Gastrocnemius medialis (tissue), 4 donors: ENCODE measurements at places on chromosomes 7 and 10. TPM values are rescaled to one million over a fixed set of nuclear protein-coding genes. Genes with fewer than 3 reads are reported as not detected.
A peak's percentile ranks its signal among the peaks of the same experiment; 100 is the strongest.

DNA sequence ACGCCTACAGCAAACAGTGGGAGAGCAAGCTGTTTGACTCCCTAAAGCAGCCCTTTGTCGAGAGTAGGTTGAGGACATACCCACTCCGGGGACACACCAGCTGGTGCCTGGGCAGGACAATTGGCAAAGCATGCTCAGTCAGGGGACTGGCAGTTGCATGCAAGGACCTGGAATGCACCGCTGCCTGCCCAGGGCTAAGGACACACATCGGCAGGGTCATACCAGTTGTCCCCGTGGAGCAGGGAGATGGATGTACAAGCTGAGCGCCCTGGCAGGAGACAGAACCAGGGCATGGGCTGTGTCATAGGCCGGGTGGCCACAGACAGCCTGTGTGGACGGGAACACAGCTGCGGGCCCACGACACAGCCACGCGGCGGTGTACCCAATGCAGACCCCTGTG, 18.3 kb upstream of the ELN start:
- DNase-seq, result peak; percentile 71

- no peak for DNase-seq
These were observed 25.8 kb upstream of the GPR141 start for GRCh38 chr7:37657816-37658215.

- no peak for DNase-seq
These were observed 585.1 kb downstream of the DNAJB9 start for GRCh38 chr7:109154748-109155147.

- no peak for DNase-seq
These were observed 2.8 kb downstream of the CALML3 start for GRCh38 chr10:5527332-5528200.

DNA sequence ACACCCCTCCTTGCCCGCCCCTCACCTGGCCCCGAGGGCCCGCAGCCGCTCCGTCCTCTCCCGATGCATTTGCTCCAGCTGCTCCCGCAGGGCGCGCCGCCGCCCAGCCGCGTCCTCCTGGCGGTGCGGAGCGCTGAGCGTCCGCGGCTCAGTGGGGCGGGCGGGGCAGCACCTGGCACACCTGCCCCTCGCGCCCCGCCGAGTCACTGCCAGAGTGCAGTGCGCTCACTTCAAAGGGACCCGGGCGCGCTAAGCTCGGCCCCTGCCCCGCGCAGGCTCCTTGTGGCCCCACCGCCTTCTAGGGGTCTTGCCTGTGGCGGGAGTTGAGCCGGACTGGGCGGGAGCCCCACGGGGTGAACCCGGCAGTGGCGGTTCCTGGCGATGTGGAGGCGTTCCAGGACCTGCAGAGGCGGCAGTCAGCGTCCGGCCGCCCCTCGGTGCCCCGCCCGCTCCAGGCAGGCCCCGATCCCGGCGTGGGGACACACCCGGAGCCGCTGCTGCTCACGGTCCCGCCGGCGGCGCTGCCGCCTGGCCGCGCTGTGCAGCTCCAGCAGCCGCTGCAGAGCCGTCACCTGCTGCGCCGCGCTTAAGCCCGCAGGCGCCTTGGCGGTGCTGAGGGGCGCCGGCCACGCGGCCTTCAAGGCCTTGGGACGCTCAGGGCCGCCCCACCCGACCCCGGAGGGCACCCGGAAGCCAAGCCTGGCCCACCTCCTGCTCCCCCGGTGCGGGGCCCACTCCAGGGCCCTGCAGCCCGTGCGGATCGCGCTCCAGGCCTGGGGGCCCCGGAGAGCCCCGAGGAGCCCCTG, 6.7 kb downstream of the ATP6V1F start:
- peak; percentile 48 for DNase-seq

DNA sequence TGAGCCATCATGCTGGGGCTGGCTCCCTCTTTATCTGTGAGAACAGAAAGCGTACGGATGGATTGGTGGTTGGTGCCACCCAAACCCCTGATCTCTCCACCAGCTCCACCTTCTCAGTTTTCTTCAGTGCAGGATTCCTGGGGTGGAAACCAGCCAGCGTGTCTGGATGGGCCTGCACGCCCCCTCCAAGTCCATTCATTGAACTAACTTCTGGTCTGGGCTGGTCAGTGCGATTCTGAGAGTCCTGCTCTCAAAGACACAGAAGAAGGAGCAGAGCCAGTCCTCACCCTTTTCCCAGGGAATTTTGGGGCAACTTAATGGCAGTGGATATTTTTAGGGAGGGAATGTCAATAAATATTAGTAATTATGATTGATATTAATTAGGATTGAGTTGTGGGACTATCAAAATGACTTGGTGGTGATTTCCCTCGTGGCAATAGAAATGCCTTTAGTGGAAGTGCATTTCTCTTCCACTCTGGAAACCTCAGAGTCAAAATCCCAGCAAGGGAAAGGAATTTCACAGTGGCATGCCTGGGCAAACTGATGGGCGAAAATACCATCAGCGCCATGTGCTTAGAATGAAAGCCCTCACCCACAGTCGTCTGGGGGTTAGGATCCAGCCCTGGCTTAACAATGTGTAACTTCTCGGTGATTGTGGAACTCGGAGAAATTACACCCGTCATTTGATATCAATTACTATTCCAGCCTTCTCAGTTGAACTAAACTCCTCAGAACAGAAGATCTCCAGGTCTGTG, 69.3 kb upstream of the EEPD1 start:
- no peak for DNase-seq

GRCh38 chr7:131354390-131354789, 26.7 kb downstream of the MKLN1 start:
- DNase-seq, result no peak

GRCh38 chr10:80497187-80498077, 40.3 kb upstream of the SH2D4B start:
- peak; percentile 30 for DNase-seq

- DNase-seq, result no peak
These were observed 169.2 kb upstream of the AHR start for GRCh38 chr7:17129218-17129617.

- DNase-seq, result no peak
These were observed 28.7 kb downstream of the PNPLA8 start for GRCh38 chr7:108497082-108497725.

GRCh38 chr7:105261689-105262088, 127.0 kb downstream of the SRPK2 start:
- DNase-seq, result peak; percentile 62

DNA sequence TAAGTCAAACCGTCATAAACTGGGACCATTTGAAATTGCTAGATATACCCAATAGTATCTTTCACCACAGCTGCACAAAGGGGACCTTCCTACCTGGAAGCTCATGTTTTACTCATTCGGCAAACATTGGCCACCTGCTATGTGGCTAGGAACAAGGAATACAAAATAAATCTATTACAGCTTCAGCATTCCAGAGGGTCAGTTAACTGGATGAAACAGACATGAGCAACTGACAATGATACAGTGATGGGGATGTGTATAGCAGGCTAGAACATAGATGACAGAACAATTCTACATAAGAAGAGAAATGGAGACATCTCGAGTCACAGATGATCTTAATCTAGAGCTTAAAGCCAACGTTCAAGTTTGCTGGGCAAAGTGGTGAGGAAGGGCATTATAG, 3.1 kb upstream of the SMURF1 start:
- no peak for DNase-seq

GRCh38 chr7:5528071-5528814, 104.6 kb upstream of the TNRC18 start:
- DNase-seq, result no peak

GRCh38 chr7:15087771-15088170, 185.2 kb upstream of the DGKB start:
- no peak for DNase-seq

GRCh38 chr10:34731885-34732701, 83.0 kb downstream of the PARD3 start:
- DNase-seq, result no peak

GRCh38 chr7:29486191-29486700, 77.4 kb upstream of the PRR15 start:
- no peak for DNase-seq

- no peak for DNase-seq
These were observed 32.7 kb downstream of the ABCB5 start for GRCh38 chr7:20647908-20648776.

DNA sequence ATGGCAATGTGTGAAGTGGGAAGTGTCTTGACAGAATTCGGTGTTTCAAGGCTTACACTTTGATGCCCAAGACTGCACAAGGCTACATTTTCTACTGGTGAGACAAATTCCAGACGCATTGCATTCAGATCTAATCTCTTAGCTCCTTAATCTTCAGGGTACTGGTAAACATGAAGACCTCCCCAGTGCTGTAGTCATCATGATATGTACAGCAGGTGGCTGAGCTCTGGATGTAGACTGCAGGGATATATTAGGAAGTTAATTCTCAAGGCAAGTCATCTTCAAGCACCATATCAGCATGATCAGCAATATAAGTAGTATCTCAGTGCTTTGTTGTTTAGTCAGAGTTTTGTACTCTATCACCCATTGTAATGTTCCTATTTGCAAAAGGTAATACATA, 61.8 kb downstream of the IKZF1 start:
- DNase-seq, result no peak

- no peak for DNase-seq
These were observed 45.4 kb upstream of the MBL2 start for GRCh38 chr10:52818019-52818418.

GRCh38 chr7:21565614-21566013, 22.8 kb downstream of the DNAH11 start:
- DNase-seq, result no peak

- no peak for DNase-seq
These were observed 149.2 kb downstream of the XPNPEP1 start for GRCh38 chr10:109774121-109774440.

- peak; percentile 90 for DNase-seq
These were observed 56.7 kb downstream of the EGFR start for GRCh38 chr7:55075464-55076021.

DNA sequence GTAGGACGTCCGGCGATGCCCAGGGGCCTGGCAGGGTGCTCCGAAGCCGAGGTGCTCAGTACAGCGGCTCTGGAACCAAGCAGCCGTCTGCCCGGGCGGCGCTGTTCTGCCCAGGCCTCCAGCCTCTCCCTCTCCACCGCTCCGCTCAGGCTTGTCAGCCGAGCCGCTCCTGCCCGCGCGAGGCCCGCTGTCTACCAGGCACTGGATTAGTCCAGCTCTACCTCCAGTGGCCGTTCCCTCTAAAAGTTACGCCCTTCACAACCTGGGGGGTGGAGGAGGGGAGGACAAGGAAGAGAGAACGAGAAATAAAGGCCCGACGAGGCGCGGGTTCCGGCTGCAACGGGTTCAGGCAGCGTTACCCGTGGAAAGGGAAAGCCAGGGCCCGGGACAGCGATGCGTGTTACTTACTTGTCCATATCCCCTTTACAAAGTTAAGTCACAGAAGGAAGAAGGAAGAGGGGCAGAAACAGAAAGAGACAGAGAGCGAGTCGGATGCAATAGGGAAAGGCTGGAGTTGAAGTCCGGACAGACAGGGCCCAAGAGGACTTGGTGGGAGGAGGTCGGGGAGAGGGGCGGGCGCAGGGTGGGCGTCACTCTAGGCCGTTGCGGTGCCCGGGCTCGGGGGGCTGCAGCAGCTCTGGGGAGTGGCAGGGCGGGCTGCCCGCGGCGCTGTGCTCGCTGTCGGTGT, 2.8 kb downstream of the SP8 start:
- no peak for DNase-seq

CPVL gene
- 5.6 TPM for total RNA-seq

AP4M1 gene
- 13.0 TPM for total RNA-seq

NOC3L gene
- 10.3 TPM for total RNA-seq

NEUROG3 gene
- total RNA-seq, result not detected

ACSM6 gene
- not detected for total RNA-seq
